ENCODE measurements at places on chromosomes 7 and 10.

GRCh38 chr7:71507680-71508602, 376.0 kb downstream of the GALNT17 start:
- DNase-seq: no peak

GRCh38 chr7:30930621-30931020, 19.0 kb downstream of the AQP1 start:
- DNase-seq: no peak

DNA sequence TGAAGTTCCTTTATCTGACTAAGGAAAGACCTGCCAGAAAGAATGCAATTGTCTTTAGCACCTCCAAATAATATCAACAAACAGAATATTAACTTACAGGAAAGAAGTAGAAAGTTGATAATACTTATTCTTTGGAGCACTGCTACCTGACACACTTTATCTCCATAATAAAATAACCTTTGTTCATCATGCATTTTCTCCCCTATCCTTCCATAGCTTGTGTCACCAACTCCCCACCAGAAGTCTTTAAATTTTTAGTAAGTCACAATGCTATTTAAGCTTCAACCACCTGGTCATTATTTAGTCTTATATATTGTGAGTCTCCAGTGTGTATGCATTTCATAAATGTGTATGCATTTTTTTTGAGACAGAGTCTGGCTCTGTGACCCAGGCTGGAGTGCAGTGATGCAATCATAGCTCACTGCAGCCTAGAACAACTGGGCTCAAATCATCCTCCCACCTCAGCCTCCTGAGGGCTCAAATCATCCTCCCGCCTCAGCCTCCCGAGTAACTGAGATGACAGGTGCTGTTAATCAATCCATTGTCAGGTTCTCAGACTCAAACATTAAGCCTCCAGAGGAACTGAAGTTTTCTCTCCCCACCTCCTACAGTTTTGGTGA, 7.3 kb upstream of the CYP3A43 start:
- no peak for DNase-seq

DNA sequence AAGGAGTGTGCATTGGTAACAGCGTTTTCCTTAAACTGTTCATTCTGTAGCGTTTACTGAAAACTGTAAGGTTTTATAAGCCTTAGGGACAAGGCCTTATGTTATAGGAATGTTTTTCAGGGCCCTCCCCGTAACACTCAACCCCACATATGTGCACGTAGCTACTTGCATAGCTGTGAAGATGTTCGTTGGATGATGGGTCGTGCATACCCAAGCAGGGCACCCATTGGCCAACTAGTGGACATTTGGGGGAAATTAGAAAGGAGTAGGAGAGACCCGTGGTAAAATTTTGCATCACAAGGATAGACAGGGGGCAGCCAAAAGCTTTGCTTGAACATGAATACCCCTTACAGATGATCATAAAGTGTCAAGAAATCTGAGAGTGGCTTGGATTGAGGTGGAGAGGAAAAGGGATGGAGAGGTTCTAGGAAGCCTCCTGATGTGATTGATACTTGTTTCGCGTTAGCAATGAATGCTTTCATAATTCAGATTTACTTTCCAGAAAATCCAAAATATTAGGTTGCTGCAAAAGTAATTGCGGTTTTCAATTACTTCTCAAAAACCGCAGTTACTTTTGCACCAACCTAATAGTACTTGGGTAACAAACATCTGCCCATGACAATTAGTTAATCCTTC, 878 bp downstream of the SEC61A2 start:
- peak; percentile 32 for DNase-seq

DNA sequence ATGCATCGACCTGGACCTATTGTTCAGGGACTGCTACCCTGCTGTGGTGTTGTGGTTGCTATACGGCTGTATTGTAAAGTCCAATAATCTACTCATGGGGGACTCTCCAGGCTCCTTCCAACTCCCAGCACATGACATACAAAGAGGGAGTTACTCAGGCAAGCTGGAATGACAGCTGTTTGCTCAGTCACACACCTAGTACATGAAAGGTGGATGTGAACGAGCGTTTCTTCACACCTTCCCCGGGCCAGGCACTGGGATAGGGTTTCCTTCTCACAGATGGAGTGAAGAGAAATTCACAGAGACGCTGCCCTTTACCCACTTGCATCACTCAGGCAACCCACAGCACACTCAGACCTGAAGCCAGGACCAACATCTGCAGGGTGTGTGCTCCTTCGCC, 215.7 kb downstream of the TNS3 start:
- DNase-seq: no peak

- no peak for DNase-seq
Measured at GRCh38 chr7:121278120-121279021, 50.4 kb upstream of the WNT16 start.

GRCh38 chr7:102253066-102253972, 33.3 kb upstream of the SH2B2 start:
- no peak for DNase-seq

GRCh38 chr10:126880926-126881325, 24.3 kb upstream of the DOCK1 start:
- DNase-seq: no peak

DNA sequence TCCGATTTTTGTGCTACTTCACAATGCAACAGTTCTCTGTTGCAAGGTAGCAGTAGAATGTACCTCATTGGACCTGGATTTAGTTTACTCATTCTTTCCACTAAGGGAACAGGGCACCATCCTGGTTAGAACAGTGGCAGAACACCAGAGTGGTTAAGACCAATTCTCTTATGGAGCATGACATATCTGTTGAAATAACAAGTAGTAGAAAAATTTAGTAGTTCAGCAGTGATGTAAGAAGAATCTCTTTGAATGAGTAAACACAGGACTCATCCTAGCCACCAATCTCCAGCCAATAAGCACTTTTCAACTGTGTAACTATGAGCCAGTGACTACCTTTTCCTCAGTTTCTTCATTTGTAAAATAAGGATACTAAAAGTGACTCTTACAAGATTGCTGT, 2.4 kb downstream of the ANKRD22 start:
- DNase-seq: no peak

DNA sequence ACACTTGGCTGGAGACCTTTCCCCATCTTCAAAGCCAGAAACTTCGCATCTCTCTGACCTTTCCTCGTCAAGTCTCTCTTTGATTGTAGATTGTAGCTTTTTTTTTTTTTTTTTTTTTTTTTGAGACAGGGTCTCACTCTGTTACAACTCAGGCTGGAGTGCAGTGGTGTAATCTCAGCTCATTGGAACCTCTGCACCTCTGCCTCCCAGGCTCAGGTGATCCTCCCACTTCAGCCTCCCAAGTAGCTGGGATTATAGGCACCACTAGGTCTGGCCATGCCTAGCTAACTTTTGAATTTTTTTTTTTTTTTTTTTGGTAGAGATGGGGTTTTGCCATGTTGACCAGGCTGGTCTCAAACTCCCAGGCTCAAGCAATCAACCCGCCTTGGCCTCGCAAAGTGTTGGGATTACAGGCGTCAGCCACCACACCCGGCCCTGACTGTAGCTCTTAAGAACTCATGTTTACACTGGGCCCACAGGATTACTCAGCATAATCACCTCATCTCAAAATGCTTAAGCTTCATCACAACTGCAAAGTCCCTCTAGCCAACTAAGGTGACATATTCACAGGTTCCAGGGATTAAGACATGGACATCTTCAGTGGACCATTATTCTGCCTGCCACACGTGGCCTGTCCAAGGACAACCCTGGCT, 11.7 kb downstream of the POLL start:
- DNase-seq: no peak
